Suprapubic skin (tissue), 4 donors: ENCODE measurements at places on chromosomes 4 and X. TPM values are rescaled to one million over a fixed set of nuclear protein-coding genes. Genes with fewer than 3 reads are reported as not detected.

DNA sequence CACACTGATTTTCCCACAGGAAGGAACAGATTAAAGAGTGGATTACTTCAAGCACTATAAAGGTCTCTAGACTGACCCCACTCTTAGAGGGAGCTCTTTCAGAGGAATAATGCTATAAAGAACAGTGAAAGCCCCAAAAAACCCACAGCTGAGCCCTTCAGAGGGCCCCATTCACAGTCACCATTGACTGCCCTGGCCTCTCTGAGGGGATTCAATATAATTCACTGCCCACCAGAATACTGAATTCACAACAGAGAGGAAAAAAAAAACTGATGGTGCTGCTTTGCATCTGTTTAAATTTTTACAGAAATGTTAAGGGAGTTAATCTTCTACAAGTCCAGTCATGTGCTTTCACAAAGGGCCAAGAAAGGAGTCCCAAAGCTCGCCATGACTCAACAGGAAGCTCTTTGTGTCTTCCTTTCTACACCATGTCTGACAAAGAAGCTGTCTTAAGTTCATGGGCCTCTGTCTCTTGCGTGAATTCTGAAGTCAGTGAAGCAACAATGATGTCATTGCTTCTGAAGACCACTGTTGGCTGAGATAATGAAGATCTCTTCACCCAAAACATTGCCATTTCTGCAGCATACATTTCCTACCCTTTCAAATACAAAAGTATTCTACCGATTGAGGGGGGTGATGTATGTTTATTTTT is 174.9 kb downstream of the ADAMTS3 start:
- no peak for DNase-seq

DNA sequence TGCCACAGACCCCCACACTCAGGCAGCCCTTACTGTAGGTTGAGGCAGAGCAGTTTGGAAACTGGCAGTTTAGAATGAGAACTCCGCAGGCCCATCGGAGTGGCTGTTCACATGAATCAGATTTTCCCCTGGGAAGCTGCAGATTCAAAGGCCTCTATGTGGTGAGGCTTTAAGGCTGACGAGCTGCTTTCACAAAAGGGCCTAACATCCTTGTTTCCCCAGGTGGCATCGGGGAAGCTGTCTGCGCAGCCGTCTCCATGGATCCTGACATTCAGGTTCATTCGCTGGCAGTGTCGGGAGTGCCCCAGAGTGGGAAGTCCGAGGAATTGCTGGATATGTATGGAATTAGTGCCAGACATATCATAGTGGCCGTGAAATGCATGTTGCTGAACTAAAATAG is 33.7 kb downstream of the TKTL1 start:
- no peak for DNase-seq

- DNase-seq, result no peak
These were observed 693 bp downstream of the OCIAD1 start for GRCh38 chr4:48831532-48832030.

- DNase-seq, result no peak
These were observed 117.1 kb downstream of the RPA4 start for GRCh38 chrX:97000682-97001368.

The CLCN3 gene
- total RNA-seq, result 58.5 TPM

The COL4A6 gene
- 16.5 TPM for total RNA-seq
